ENCODE measurements at places on chromosomes 3 and 15. TPM values are rescaled to one million over a fixed set of nuclear protein-coding genes. Genes with fewer than 3 reads are reported as not detected.
A peak's percentile ranks its signal among the peaks of the same experiment; 100 is the strongest.

IMP3 gene
- 155 TPM for total RNA-seq

LRRIQ4 gene
- not detected for total RNA-seq

GRCh38 chr3:194014756-194015155 is 121.2 kb upstream of the HES1 start:
- DNase-seq = peak; percentile 20

DNA sequence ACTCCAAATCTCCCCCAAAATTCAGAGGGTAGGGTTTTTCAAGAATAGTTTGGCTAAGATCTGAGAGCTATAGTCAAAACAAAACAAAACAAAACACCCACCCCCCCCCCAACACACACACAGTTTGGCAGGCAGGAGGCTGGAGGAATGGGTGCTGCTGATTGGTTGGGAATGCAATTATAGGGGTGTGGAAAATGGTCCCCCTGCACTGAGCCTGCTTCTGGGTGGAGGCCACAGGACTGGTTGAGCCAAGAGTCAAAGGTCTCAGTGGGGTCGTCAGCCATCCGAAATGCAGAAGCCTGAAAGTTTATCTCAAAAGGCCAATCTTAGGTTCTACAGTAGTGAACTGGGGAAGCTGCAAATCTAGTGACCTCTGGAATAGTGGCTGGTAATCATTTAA is 2.5 kb upstream of the HACD2 start:
- DNase-seq = no peak

DNA sequence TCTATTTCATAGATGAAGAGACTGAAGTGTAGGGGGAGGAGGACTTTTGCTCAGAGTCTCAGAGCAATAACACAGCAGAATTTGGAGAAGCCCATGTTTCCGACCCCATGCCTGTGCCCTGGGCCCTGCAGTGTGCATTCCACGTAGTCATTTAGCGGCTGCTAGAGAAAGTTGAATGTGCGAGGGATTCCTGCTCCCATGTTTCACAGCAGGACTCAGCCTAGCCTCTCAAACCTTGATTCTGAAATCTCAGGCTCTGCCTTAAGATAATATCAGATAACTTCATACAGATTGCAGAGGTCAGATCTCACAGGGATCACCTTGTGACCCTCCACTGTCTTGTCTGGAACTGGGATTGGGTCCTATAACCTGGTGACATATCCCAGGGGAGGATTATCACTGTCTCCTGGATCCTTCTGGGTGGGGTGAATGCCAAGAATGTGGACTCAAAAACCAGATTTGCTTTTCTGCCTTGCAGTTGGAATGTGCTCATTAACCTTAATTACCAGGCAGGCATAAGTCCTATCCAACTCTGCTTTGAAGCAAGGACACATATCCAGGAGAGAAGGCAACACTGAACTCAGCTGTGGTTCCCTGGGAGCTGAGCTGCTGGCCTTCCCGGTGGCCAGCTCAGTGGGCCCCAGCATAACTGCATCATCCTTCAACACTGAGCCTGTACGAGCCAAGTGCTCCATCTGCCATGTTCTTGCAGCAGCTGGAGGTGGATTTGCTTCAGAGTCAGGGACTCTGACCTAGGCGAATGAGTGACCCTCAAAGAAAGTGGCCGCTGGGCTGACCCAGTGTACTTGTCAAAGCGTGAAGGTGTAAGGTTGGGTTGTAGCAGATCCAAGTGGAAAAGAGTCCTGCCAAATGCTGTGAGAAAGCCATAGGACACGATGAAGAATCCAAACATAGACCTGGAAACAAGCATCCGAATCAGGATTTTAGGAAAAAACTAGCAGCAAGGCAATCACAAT is 43.0 kb downstream of the CTXND1 start:
- DNase-seq = no peak

DNA sequence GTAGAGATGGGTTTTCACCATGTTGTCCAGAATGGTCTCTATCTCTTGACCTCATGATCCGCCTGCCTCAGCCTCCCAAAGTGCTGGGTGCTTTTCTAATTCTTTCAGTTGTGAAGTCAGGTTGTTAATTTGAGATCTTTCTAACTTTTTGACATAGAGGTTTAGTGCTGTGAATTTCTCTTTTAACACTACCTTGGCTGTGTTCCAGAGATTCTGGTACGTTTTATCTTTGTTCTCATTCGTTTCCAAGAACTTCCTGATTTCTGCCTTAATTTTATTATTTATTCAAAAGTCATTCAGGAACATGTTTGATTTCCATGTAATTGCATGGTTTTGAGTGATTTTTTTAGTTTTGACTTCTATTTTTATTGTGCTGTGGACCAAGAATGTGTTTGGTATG is 63.5 kb upstream of the CCDC54 start:
- DNase-seq = no peak

DNA sequence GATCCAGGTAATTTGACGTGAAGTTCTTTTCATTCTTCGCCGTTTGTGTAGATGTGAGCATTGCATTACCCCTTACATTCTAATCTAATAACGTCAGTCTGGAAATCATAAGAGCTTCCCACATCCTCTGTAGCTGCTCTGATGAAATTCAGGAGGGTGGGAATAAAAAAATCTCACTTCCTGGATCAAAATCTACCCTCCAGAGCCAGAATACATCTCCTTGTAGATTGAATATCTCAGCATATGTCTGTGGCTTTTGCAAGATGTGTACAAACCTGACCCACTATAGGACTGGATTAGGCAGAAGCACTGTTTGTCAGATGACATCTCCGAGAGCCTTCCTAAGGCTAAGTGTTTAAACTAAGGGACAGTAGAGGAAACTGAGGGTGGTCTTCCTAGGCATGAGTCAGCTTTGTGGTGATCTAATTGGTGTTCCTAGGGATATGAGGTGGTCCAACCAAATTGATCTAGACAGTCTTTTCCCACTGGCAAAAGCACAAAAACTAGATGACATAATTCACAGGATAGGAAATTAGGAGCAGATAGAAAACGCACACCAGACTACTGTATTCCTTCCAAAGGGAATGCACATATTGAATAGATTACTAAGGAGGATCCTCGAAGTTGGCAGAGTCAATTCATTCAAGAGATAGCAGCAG is 216.3 kb upstream of the LRTM1 start:
- peak; percentile 44 for DNase-seq

Measured in LHCN-M2 (cell line).